ENCODE measurements at places on chromosomes 5 and 9.

- DNase-seq, result no peak
Measured at GRCh38 chr5:148909040-148909439, 82.6 kb downstream of the ADRB2 start.

- no peak for DNase-seq
Measured at GRCh38 chr5:143462431-143462830, 58.9 kb upstream of the NR3C1 start.

- DNase-seq, result no peak
Measured at GRCh38 chr9:102178811-102179210, 440.4 kb upstream of the GRIN3A start.

- DNase-seq, result no peak
Measured at GRCh38 chr9:137222190-137223077, at the start of gene RNF208. TSS of gene RNF208 (minus strand) at chr9:137222240. CDS start at chr9:137221212, 1,028 bp downstream.

GRCh38 chr9:7328453-7328852, 471.1 kb downstream of the DMAC1 start:
- DNase-seq, result no peak

DNA sequence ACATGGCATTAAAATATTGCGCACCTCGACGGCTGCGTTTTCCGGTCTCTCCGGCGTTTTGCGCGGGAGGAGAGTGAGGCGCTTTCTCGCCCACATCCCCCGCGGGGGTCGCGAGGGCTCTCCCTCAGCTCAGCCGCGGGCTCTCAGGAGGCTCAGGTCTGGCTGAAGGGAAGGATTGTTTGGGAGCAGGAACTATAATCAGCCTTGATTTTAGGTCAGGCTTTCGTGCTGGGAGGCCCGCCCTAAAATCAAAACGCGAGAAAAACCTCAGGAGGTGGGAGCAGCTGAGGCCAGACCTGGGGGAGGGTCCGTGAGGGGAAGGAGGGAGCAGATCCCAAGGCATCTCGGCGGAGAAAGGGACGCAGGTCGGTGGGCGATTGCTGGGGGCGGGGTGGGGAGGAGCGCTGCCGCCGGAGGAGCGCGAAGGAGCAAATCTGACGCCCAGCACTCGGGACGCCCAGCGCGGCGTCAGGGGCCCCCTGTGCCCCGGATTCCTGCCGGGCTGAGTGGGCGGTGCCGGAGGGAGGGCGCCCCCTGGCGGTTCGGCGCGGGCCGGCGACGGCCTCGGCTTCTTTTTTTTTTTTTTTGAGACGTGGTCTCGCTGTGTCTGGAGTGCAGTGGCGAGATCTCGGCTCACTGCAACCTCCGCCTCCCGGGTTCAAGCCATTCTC, 18.7 kb upstream of the RNF130 start:
- DNase-seq, result peak; percentile 69

DNA sequence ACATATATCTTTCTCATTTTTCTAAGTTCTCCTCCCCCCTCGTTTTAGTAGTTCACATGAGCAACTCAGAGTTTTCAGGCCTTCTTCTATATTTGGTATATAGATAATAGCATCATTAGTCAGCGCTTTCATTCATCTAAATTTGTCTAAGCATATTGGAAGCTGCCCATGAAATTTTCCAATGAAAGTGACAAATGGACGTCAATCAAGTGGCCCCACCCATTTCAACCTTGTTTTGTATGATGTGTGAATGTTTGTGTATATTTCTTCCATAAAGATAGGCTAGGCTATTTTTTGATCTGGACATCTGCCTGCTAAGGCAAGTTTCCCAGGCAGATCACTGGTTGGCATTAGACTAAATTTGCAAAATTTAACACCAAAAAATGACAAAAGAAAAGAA, 104.0 kb upstream of the SSBP2 start:
- no peak for DNase-seq

DNA sequence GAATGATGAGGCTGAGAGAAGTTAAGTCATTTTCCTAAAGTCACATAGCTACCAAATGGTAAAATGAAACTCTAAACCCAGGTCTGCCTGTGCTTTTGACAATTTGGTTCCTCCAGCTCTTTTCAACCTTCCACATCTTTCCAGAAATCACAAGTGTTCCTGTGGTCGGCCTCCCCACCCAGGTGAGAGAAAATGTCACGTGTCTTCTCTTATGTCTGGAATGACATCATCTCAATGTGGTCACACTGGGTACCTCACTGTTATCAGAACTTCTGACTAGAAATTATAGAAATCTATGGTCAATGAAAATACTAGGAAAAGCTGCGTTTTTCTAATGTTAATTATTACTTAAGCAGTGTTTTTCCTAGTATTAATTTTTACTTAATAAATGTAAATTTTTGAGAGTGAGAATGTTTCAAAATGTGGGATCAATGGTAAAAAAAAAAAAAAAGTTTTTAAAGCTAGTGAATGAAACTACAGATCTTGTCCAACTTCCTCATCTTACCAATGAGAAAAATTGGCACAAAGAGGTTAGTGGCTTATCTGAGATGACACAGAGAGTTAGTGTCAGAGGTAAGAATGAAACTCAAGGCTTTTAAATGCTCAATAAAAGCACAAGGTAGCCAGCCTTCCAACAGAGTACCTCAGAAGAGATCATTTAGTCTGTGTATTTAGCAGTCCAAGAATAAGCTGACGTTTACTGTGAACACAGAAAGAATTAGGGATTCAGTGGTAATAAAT, 228.7 kb upstream of the NR4A3 start:
- no peak for DNase-seq

- no peak for DNase-seq
Measured at GRCh38 chr5:133006653-133007052, 19.7 kb downstream of the ZCCHC10 start.

GRCh38 chr5:103367702-103368101, 109.1 kb downstream of the MACIR start:
- no peak for DNase-seq

DNA sequence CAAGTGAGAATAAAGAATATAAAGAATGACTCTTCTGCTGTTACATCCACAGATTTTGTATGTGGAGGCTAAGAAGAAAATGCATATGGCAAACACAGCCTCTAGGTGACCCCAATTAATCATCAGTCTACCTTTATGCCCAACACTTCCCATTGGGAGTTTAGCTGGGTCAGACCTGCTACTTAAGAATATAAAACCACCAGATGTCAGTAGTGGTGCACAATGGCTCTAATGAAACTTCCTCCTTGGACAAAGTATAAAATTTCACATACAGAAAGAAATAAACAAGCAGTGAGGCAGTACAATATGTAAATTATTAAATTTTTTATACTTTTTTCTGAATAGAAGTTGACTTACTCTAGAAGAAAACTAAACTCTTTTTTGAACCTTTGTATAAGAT, 539.9 kb downstream of the BRINP1 start:
- DNase-seq, result no peak

DNA sequence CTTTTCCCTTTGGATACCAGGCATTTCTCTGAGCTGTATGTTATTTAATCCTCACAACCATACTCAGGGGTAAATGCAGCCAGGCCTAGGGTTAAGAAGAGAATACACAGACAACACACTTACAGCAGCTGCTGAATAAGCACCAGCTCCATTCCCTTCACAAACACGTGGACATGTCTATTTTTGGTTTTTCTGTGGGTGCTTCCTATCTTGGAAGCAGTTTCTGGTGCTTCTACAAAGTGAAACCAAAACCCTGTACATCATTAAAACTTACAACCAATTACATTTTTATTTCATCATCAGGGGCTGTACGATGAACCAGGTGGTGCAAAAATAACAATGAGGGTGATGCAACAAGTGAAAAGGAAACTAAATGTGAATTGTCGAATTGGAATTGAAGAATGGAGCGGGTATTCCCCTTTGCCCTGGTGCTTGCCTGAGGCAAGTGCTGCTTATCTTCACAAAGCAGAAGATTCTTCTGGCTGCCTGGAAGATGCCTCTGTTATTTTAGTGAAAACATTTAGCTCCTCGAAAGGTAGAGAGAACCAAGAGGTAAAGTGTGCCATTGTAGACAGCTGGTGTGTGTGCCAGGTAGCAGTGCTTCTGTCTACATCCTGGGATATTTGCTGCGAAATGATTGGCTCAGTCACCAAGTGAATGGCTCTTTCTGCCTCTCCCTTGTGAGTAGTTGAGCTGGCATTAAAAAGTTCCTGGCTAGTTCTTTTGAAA, 18.6 kb upstream of the IFNB1 start:
- no peak for DNase-seq

DNA sequence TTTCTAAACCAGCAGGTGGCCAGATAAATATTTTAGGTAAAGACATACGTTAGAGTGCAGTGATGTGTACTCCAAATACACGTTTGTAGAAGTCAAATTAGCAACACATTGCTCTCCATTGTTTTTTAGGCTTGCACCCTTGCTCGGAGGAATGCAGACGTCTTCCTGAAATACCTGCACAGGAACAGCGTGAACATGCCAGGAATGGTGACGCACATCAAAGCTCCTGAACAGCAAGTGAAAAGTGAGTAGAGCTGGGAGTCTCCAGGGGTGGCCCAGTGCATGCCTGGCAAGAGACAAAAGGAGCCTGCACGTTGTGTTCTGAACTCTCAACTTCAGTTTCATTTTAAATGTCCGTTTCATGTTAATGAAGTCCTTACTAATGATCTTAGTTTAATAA, 207.5 kb upstream of the OTULINL start:
- DNase-seq, result no peak

GRCh38 chr9:4027606-4028005, 272.3 kb downstream of the GLIS3 start:
- DNase-seq, result no peak

DNA sequence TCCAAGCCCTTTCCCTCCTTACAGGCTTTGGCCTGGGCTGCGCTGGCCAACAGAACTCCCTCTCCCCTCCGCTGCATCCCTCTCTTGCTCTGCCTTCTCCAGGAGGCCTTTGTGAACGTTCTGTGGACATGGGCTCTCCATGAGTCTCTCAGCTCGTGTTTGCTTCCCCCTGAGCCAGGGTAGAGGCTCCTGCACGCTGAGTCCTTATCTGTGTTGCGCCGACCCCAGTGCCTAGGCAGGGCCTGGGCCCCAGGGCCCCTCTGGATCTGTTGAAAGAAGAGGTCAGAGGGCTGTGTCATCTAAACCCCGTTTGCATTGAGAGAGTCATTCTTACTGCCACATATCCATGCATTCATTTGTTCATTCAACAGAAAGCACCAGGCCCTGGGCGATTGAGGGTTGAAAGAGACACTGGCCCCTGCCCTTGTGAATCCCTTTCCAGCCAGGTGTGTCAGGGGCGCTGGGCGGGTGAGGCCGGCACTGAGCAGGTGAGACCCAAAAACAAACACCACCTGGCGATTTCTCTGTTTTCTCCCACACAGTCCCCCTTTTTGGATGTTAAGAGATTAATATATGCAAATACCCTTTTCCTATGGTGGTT, 111.2 kb upstream of the IER5L start:
- DNase-seq, result no peak

DNA sequence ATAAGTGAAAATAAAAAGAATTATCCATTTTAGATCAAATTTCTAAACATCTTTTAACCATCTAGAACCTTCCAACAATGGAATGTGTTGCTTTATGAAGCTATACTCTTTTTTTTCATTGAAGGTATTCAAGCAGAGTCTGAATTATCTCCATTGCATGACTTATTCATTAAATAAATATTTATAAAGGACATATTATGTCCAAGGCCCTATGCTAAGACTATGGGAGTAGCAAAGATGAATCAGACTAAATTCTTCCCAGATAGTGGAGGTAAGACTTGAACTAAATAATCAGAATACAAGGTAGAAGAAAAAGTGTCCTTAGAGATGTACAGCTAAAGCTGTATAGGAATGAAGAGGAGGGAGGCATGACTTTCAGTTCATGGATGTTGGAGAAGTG, 215.5 kb upstream of the RGMB start:
- DNase-seq, result no peak

DNA sequence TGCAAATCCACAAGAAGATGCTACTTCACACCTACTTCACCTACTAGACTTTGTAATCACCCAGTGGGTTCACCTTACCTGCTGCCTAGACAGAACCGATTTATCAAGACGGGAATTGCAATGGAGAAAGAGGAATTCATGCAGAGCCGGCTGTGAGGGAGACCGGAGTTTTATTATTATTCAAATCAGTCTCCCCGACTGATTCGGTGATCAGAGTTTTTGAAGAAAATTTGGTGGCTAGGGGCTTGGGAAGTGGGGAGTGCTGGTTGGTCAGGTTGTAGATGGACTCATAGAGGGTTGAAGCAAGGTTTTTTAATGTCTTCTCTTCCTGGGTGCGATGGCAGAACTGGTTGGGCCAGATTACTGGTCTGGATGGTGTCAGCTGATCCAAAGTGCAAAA, 23.4 kb downstream of the SFXN1 start:
- no peak for DNase-seq

GRCh38 chr5:63125862-63126261, 547.2 kb downstream of the LRRC70 start:
- no peak for DNase-seq

DNA sequence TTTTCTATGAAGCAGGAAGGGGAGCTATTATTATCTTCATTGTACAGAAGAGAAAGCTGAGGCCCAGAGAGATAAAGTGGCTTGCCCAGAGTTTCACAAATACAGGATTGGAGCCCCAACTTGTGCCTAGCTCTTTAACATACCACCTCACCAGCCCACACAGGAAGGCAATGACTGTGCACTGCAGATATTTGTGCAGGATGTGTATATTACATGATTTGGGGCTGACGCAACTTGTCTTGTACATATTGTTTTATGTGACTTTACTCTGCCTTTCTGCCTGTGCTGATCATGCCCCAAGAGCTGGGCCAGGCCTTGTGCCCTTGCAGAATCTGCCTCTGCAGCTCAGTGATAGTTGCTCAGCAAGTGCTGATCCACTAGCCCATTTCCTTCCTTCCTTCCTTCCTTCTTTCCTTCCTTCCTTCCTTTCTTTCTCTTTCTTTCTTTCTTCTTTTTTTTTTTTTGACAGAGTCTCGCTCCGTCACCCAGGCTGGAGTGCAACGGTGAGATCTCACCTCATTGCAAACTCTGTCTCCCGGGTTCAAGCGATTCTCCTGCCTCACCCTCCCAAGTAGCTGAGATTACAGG, 106.6 kb upstream of the TBCA start:
- DNase-seq, result no peak

DNA sequence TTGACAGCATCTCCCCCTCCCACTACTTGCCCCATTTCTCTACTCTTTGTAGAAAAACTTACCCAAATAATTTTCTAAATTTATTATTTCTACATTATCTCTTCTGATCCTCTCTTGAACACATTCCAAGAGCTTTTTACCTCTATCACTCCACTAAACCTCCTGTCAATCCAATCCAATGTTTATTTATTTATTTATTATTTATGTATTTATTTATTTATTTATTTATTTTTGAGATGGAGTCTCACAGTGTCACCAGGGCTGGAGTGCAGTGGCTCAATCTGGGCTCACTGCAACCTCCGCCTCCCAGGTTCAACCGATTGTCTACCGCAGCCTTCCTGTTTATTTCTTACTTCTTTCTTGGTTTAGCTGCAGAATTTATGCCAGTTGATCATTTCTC, 178.5 kb upstream of the GAS1 start:
- no peak for DNase-seq

All from activated effector memory CD4-positive, alpha-beta T cell treated with Interleukin-2 at 50 U/mL for 16 hours (primary cell).